ENCODE measurements at places on chromosomes 7 and 10.

DNA sequence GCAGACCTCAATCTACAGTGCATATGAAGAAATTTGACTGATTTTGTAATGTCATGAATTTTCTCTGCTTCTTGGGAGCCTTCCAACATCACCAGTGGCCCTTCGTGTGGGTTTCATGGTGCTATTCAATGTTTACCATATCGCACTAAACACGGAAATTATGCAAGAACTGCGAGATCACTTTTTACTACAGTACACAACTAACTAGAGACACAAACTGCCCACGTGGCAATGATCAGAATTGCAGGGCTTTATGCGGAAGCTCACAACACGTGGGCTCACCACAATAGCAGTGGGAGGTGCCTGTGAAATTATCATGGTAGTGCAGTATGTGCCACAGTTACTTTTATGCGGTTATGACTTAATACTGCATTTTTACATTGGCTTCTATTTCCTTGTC lies 449.7 kb upstream of the KLF6 start:
- no peak for DNase-seq

DNA sequence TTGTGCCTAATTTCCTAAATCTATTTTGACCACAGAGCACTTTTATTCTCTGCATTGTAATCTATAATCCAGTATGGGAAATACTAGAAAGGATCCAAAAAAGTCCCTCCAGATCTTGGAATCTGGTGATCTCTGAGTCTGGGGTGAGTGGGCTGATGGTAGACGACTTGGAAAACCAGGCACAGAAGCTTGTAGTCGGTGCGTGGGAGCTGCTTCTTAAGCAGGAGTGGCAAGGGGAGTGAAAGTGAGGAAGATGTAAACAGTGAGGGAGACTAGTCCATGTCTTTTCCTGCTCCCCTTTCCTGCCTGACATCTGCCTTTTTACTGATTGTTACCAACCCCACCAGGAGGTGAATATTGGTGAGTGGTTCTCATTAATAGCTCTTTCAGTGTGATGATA lies 6.8 kb downstream of the AUTS2 start:
- DNase-seq: no peak

- no peak for DNase-seq
These were observed 19.8 kb downstream of the HNRNPA2B1 start for GRCh38 chr7:26180792-26181198.

GRCh38 chr7:105352901-105353668 lies 35.6 kb downstream of the SRPK2 start:
- no peak for DNase-seq

DNA sequence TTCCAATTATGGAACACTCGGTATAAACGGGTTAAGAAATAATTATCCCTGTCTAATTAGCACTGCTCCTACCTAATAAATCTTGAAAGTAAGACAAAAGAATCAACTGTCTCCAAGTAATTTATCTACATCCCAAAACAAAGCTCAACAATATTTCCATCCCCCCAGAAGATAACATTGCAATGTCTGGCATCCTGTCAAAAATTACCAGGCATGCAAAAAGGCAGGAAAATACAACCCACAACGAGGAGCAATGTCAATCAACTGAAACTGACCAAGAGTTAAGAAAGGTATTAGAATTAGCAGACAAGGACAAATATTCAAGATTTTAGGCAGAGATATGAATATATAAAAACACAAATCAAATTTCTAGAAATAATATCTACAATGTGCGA lies 84.5 kb upstream of the SVIL start:
- DNase-seq: no peak

DNA sequence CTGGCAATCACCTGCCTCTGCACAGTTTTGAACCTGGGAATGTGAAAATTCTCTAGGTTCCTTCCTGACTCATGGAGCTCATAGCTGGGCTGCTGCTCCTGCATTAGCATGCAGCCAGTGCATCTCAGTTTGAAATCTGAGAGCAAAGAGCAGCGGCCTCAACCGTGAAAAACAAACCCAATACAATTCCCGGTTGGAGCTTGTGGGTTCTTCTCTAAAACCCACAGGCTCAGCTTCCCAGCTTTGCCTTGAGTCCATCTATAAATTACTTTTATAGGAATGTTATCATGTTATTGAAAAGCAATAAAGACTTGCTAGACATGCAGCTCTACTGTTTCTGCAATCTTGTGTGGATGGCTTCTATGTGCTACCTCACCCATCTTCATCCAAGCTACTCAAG lies 191.7 kb downstream of the CXCL12 start:
- DNase-seq: no peak

GRCh38 chr10:132368391-132368790 lies 28.6 kb upstream of the PWWP2B start:
- no peak for DNase-seq

DNA sequence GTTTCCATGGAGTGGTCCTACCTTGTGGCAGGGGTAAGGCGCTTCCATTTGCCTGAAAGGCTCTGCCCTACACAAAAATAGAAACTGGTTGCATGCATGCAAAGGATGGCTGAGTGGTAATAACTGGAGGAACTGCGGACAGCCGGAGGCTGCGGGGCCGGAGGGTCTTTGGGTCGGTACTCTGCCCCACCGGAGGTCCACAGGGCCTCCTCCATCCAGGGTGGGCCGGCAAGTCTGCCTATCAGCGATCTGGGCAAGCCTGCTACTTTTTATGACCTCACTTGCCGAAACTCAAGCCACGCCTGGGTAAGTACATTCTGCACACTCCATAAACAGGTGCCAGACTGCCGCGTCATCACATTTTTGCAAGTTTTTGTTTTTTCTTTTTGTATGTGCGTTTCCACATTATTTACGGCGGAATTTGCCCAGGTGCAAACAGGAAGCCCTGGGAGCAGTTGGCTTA lies 30.0 kb downstream of the TACC2 start:
- no peak for DNase-seq

DNA sequence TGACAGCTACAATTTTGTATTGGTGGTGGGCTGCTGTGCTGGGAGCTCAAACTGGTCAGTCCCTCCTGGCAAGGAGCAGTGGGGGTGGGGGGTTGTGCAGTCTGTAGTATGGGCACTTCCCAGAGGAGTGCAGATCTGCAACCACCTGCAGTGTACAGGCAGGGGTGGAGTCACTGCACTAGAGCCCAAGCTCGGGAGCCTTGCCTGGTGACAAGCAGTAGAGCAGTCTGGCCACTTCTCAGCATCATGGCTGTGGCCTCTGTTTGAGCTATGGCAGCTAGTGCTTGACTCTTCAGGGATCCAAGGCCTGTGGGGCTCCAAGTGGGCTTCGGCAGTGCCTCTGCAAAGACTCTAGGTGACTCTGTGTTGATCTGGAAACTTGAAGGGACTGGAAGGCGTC lies 585.1 kb upstream of the GRM3 start:
- DNase-seq: no peak

- no peak for DNase-seq
These were observed 20.4 kb downstream of the TSPAN14 start for GRCh38 chr10:80474597-80474910.

DNA sequence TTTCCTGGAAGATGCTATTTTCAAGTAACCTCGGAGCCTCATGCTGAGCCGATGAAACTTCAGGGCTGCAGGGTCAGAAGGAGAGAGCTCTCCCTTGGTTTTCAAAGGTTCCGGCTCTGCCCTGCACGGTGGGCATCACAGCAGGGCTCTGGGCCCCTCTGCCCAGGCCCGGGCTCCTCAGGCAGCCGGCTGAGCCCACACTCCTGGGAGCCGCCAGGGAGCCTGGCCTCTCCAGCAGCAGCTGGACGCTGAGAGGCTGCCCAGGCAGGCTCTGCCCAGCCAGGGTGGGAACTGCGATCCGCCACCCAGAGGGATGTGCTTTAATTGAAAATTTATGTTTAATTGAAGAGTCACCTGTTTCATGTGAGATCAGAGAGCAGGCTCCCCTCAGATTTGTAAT lies 97.5 kb upstream of the MGMT start:
- no peak for DNase-seq

DNA sequence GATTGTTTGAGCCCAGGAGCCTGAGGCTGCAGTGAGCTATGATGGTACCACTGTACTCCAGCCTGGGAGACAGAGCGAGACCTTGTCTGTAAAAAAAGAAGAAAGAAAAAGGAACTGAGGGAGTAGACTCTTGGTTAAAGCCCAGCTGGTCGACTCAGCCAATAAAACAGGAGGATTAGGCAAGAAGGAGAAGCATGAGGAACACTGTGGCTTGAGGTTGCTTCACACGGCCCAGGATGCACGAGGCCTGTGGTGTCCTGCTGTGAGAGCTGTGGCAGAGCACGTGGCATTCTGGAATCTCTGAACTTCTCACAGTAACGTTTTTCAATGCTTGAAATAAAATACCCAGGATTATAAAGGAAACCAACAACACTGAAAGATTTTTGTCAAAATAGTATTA lies 93.3 kb downstream of the CUL2 start:
- DNase-seq: no peak

DNA sequence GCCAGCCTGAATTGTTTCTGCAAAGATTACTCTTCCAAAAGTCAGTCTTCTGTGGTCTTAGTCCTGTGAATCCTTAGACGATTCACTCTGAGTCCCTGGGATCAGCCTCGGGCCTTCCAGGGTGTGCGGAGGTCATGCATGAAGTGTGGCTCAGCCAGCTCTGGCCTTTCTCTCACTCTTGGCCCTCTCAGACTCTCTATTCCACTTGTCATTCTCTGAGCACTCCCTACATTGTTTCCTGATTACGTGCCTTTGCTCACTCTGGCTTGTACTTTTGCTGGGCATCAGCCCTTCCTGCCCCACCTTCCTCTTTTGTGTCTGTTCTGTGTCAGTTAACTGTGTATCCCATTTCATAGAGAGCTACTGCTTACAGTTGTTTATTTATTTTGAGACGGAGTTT lies 36.0 kb downstream of the CCNY start:
- DNase-seq: no peak

DNA sequence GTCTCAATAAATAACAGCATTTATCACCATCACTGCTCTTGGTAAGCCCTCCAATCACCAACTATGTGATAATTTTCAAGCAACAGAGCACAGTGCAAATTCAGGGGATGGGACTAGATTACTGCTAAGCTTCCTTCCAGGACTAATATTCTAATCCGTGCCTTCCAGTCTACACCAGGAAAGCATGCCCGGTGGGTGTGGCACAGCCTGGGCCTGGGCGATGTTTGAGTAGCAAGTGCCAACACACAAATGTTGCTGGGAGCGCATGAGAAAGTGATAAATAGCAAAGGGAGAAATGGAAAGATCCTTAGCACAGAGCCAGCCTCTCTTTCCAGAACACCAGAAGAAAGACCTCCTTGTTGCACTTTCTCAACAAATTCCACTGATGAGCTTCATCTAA lies 13.5 kb upstream of the TM9SF3 start:
- DNase-seq: no peak

DNA sequence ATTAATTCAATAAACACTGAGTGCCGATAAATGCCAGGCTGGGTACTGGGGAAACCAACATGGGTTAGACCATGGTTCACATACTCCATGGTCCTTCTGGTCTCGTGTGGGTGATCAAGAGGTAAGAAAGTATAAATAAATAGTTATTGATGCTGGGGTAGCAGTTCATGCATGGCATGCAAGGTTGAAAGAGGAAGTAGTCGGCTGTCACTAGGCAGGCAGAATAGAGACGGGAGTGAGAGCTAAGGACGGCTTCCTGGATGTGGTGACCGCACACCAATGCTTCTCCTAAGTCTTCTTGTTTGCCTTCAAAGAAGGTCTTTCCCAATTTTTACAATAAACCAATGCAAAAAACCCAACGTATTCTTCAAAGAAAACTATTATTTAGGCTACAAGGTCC lies 208.6 kb downstream of the ADAM12 start:
- no peak for DNase-seq

GRCh38 chr10:104589431-104589830 lies 51.7 kb upstream of the SORCS3 start:
- DNase-seq: no peak

DNA sequence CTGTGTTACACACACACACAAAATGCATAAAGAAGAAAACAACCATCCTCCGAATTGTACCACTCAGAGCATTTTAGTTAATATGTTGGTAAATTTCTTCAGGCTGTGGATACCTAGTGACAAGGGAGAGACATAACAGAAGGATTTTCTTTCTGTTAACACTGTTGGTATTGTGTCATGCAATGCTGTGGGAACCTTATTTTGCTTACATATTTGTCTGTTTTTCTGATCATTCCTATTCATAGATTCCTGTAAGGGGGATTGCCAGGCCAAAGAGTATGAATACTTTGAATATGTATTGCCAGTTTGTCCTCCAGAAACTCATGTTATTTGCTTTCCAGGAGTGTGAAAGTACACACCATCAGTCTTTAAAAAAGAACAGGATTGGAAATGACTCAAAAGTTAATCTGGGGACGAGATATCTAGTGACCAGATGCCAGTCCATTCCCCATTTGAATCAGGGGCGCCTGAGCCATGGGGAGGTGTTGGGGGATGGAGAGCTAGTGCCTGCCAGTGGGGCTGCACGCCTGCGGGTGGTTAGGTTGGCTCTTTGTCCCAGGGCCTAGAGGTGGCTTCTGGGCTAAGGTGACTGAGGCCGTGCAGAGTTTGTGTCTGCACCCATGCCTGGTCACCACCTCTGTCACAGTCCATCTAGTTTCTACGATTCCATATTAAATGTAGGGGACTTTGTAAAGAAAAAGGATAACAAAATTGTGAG lies 142.0 kb downstream of the PTPN20 start:
- no peak for DNase-seq

- no peak for DNase-seq
These were observed 33.0 kb downstream of the CAMK2B start for GRCh38 chr7:44292420-44292817.

GRCh38 chr10:122237331-122237990 lies 33.6 kb upstream of the BTBD16 start:
- DNase-seq: no peak

GRCh38 chr7:94420328-94420727 lies 25.6 kb downstream of the COL1A2 start:
- DNase-seq: no peak

GRCh38 chr7:102444961-102445673 lies 11.7 kb downstream of the ORAI2 start:
- no peak for DNase-seq

GRCh38 chr10:15118615-15119014 lies 21.5 kb downstream of the RPP38 start:
- no peak for DNase-seq
